Temporal lobe (tissue), 4 donors: ENCODE measurements at places on chromosomes 5 and 9. TPM values are rescaled to one million over a fixed set of nuclear protein-coding genes. Genes with fewer than 3 reads are reported as not detected.

EQTN gene
- 1.2 TPM for total RNA-seq

LCN1 gene
- not detected for total RNA-seq

HK3 gene
- 0.49 TPM for total RNA-seq

FOXD4L3 gene
- total RNA-seq = not detected

PCDHGB2 gene
- 7.1 TPM for total RNA-seq

CYLC2 gene
- not detected for total RNA-seq

PLAC8L1 gene
- 0.25 TPM for total RNA-seq

SCGB3A1 gene
- total RNA-seq = not detected
